ENCODE measurements at places on chromosomes 7 and 10. TPM values are rescaled to one million over a fixed set of nuclear protein-coding genes. Genes with fewer than 3 reads are reported as not detected.

The MMRN2 gene
- total RNA-seq, result 17.8 TPM

The TMEM130 gene
- total RNA-seq, result 0.12 TPM

The PLXDC2 gene
- 2.1 TPM for total RNA-seq

The STEAP1B gene
- 7.3 TPM for total RNA-seq

The MRC1 gene
- total RNA-seq, result not detected

The KMT2C gene
- total RNA-seq, result 18.4 TPM

The ASAH2 gene
- total RNA-seq, result 1.1 TPM

The CPED1 gene
- total RNA-seq, result 32.2 TPM

The CYP3A5 gene
- not detected for total RNA-seq

The ARHGEF35 gene
- total RNA-seq, result 2.0 TPM

Measured in smooth muscle cell of the coronary artery (primary cell).